BJ (cell line): ENCODE measurements at places on chromosomes 1 and 21.

DNA sequence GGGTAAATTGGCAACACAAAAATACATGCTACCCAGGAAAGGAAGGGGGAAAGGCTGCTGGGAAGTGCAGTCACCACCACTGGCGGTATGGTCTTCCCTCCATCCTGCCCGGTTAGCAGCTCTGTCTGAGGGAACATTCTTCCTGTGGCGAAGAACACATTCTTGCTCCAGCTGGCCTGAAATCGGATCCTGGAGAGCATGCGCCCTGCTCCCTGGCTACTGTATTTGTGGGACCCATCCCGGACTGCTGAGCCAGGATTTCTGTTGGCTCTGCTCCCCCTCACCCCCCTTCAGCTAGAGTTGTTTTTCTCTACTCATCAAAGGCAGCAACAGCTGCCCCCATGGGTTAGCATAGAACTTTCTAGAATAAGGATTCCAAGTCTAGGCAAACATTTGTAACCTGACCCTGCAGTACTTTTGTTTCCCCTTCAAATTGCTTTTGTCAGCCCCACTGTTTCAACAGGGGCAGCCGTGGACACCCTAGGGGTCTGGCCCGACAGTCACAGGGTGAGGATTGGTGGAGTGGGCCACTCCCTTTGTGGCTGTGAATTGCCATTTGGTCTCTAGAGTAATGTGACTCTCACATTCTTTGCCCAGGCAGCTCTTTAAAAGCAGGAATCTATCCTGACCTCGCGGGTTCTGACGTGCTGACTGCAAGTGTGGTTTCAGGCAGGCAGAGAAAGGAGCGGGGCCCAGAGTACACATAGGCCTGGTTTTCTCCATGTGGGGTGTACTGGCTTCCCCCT is 157.7 kb downstream of the TOMM20 start:
- DNase-seq = peak; percentile 76

DNA sequence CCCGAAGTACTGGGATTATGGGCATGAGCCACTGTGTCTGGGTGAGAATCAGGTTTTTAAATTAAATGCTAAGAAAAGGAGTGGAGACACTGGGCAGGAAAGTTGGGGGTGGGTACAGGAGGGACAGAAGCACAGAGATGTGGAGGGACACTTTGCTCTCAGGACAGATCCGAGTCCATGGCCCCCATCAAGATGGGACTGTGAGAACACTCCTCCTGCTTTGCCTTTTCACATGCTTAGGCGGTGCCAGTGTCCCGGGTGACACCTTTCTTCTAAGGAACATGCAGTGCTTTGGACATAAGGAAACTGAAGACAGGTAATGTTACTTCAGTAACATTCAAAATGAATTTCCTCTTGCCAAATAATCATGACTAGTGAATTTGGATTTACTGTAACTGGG is 16.7 kb downstream of the SLC25A33 start:
- no peak for DNase-seq

DNA sequence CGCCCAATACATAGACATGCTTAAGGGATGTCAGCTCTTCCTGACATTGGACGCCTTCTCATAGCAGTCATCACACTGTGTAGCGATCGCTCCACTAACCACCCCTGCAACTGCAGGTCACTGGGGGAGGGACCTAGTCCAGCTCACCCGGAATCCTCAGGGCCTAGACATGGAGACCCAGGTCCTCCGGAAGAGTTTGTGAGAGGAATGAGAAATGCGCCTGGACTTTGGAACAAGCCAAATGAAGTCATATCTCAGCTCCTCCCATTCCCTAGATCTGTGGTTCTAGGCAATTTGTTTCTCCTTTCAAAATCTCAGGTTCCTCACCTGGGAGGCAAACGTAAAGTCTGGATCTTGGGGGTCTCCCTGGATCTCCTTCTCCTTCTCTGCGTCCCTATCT is 253.3 kb downstream of the KAZN start:
- no peak for DNase-seq

DNA sequence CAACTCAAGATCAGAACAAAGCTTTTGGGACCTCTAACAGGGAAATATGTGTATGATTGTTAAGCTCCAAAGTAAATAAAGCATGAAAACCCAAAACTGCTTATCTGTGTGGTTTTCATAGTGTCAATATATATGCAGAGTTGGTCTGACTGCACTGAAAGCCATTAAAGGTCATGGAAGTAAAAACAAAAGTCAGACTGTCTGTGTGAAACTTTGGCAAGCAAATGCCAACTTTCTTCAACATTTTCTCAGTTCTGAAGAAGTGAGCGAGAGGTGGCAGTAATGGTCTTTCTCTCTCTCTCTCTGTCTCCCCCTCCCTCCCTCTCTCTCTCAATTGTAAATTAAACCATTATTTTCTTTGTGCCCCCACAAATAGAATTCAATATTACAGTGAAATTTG is 100.1 kb upstream of the S1PR1 start:
- no peak for DNase-seq

DNA sequence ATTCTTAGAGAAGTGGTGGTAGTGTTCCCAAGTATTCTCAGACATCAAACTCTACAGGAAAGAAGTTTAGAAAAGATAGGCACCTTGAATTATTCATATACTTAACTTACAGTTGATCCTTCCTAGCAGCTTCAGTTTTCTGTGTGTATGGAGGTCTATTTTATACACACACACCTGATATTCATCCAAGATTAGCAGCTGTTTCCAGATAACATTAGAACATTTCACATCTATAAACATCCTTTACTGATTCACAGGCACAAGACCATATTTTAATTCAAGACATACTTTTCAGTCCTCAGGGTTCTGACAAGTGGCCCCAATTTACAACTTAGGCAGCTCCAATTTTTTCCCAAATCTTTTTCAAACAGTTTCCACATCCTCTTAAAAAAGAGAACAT is 287.8 kb upstream of the USP25 start:
- DNase-seq = no peak

DNA sequence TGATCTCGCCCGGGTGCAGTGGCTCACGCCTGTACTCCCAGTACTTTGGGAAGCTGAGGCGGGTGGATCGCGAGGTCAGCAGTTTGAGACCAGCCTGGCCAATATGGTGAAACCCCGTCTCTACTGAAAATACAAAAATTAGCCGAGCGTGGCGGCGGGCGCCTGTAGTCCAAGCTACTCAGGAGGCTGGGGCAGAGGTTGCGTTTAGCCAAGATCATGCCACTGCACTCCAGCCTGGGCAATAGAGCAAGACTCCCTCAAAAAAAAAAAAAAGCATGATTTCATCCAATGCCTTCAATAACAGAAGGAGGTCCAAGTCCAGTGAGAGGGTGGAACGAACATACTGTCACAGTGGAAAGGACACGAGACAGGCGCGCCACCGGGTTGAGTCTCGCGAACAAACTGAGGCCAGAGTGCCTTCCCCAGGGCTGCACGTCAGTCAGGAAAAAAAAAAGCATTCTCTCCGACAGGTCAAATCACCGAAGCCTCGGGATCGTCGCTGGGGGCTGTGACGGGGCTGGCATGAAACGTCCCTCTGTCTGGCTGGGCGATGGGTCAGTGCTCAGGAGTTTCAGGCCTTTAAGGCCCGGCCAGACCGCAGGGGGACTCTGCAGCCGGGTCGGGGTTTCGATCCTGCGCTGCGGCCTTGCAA is 8.4 kb upstream of the CROCC start:
- DNase-seq = no peak

GRCh38 chr1:50796272-50796671 is 163.8 kb downstream of the FAF1 start:
- no peak for DNase-seq

DNA sequence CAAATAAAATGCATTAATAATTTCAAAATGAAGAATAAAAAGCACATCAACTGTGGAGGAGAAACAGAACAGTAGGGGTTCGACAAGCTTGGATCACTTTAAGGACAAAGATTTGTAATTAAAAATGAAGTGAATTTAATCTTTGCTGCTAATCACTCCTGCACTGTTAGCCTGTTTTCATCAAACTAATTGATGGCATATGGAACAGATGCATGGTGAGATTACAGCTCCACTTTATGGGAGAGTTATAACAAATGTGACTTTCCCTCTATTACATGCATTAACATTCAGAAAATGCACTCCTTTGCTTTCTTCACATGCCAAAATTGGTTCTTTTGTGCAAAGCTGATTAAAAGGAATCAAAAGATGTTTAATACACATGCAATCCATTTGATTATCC is 207.2 kb upstream of the C21orf91 start:
- DNase-seq = no peak

GRCh38 chr1:25106352-25106751 is 126.0 kb downstream of the SYF2 start:
- DNase-seq = no peak

DNA sequence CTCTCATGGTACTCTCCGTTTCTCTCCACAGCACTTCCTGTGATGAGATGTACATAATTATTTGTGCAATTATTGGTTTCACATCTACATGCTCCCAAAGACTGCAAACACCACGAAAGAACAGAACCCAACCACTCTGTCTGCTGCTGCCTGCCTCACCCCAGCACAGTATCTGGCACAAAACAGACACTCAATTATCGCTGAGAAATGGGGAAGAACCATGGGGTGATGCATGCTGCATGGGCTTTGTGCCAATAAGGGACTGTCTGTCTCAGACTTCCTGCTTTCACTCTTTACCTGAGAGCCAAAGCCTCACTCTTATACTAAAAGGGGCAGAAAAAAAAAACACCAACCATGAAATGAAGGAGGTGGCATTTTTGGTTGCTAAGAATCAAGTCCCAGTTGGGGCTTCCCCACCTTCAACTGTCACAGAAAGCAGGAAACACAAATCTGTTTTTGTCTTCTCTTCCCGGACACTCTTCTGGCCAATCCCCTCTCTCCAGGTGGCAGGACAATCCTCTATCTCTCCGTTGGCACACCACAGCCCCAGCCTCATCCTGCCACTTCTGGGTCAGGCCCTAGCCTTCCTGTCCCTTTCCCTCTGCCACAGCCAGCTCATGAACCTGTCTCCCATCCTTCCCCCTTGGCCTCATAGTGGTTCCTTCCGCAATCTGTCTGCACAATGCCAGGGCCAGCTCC is 82.0 kb downstream of the TGFBR3 start:
- DNase-seq = no peak

DNA sequence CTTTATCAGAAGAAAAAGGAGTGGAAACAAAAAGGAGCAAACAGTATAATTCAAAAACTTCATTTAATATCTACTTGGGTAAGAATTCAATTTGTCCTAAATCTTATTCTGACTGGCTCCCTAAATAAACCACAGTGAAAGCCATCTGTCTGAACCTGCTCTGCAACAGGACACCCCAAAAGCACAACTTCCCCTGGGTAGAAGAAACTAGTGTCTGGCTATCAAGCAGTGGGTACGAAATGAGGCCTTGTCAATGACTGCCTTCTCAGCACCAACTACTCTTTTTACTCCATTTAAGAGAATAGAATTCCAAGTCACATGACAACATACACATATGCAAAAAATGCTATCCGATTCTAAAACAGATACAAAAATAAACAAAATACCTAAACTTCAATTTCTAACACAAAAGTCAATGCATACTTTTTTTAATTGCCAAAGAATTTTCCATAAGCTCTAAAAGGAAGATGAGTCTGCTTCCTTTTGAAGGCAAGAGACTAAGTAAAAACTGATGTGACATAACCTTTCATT is 206.8 kb downstream of the SLC45A1 start:
- DNase-seq = no peak

- no peak for DNase-seq
Measured at GRCh38 chr21:34343838-34344381, 19.9 kb upstream of the KCNE2 start.

DNA sequence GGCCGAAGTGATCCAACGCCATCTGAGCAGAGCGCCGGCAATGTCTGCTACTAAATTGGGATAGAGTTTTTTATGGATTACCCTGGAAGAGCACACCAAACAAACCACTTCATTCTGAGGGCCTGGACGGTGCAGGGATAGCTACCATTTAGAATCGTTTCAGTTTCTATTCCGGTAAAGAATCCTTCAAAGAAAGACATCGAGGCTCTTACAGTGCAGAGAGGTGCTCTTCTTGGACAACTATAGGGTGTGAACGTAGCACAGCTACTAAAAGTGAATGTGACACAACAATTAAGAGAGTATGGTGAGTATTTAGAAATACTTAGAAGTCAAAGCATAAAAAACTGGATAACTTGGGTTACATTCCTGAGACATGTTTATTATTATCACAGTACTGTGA is 16.1 kb downstream of the HIVEP3 start:
- no peak for DNase-seq

DNA sequence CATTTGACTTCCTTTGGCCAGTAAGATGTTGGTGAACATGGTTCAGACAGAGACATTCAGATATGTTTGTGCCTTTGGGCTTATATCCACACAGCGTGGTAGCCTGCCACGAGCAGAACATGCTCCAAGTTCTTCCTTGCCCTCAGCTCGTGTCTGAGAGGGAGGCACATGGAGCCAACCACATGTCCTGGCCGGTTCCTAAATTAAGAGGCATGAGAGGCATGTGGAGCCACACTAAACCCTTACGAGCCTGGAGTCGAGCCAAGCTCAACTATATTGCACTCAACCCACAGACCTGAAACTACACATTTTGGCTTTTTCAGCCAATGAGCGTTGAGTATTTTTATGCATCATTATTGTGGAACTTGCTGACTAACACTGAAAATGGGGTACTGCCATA is 133.7 kb upstream of the KCNK1 start:
- DNase-seq = no peak

GRCh38 chr21:44489962-44490361 is 34.7 kb downstream of the LRRC3 start:
- DNase-seq = no peak

GRCh38 chr1:55311979-55312378 is 96.8 kb upstream of the USP24 start:
- no peak for DNase-seq

- no peak for DNase-seq
Measured at GRCh38 chr1:145696630-145696960, 10.6 kb downstream of the PDZK1 start.

GRCh38 chr1:186569856-186570255 is 108.9 kb upstream of the PDC start:
- no peak for DNase-seq

DNA sequence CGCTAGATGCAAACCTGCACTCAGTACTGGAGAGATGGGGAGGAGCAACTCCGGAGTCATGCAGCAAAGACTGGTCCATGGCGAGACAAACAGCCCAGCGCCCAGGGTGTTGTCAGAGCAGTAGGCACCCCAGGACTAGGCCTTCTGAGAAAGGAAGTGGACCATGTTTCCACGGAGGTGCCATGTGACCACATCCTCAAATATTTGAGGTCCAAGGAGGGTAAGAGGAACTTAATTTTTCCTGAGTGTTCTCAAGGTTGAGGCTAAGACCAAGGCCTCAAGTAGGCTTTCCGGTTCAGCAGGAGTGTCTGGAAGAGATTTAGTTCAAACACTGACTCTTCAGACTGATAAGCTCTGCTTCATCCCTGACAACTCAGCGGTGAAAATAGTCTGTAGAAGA is 186.2 kb downstream of the RHOU start:
- no peak for DNase-seq
